Stimulated activated CD8-positive, alpha-beta memory T cell treated with anti-CD3 and anti-CD28 coated beads, Interleukin-15, amount 100 ng/mL, for 1 hour (primary cell): ENCODE measurements at places on chromosomes 4 and X.

DNA sequence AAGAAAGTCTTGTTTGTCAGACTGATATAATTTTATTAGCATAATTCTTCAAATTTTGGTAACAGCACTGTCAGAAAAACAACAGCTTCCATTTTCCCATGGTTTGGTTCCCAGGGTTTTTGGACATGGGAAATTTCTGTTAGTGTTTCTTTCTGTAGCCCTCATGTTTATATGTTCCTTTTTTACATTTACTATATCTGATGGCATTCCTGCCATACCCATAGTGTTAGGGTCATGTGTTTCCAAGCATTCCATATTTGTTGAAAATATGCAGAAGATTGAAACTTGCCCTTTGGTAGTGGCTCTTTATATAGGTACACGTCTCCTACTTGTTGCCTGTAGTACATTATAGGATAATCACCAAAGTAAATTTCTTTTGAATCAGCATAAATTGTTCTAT lies 65.8 kb downstream of the PDLIM5 start:
- no peak for DNase-seq

DNA sequence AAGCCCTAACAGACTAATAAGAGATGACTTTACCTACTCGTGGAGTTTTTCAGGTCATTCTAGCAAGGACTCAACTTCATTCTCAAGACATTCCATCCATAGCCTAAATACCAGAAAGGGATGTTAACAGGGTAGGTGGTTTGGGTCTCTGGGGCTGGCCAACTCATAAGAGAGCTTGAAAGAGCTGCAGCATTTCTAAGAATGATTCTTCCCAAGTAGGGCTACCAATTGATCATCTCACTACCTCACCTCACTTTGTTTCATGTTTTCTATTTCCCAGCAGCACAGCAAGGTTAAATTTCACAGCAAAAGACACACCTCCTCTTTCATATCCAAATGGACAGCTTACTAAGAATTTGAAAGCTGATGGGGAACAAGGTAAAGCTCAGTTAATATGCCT lies 614.8 kb upstream of the DIPK2B start:
- DNase-seq = no peak

DNA sequence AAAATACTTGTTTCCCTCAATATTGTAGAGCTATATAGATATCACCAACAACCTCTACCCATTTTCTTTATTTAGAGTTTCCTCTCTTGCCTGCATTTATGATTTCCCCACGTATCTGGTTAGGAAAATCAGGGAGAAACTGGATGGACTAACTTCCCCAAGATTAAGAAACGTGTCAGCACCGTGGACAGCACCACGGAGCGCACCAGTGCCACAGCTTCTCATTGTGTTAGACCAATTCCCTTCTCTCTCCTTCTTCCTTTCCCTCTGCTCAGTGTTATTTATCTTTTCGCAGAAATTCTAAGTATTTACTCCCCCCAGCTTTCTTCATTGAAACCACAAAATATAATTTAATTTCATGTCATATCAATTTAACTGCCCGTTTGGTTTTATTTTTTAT lies 568.6 kb upstream of the BOD1L1 start:
- DNase-seq = no peak

DNA sequence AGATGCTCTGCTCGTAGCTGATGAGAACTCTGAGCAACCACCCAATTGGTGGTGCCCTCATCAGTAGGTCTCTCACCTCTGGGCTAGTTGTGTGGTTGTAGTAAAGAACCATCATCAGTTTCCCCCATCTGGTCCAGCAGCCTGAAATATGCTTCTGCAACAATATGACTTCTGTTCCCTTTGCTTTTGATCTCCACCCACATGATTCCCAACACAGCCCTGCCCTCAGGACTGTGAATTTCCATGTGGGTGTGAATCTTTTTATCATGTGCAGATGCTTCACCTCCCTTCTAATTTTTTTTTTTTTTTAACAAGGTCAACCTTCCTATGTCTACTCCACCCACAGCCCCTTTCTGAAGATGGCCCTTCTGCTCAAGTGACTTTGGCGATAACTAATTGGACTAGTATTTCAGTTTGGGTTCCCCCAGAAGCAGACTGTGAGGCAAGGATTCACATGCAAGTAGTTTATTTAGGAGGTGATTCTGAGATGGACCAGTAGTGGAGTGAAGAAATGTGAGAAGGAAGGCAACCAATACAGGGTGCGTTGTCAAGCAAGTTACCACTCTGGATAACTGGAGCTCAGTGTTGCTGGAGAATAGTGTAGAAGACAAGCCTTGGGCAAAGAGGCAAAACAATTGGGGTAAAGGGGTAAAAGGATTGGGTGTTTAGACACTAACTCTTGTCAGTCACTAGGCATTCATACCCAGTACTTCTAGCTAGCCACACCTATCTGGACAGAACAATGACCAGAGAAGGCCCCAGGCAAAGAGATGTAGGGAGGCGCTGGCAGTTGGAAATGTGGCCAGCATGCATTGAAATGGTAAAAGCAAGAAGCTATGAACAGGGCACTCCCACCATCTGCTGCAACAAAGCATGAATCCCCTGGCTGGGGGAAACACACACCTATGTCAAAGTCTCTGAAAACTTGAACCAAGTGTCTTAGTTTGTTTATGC lies 466.2 kb downstream of the BCOR start:
- no peak for DNase-seq

- no peak for DNase-seq
Measured at GRCh38 chr4:95462921-95463320, 85.9 kb downstream of the UNC5C start.

- no peak for DNase-seq
Measured at GRCh38 chr4:10345381-10345784, 111.8 kb downstream of the ZNF518B start.

GRCh38 chr4:26574563-26574962 lies 9.3 kb upstream of the TBC1D19 start:
- no peak for DNase-seq

- DNase-seq = no peak
Measured at GRCh38 chr4:7867191-7867590, 72.5 kb downstream of the AFAP1 start.

DNA sequence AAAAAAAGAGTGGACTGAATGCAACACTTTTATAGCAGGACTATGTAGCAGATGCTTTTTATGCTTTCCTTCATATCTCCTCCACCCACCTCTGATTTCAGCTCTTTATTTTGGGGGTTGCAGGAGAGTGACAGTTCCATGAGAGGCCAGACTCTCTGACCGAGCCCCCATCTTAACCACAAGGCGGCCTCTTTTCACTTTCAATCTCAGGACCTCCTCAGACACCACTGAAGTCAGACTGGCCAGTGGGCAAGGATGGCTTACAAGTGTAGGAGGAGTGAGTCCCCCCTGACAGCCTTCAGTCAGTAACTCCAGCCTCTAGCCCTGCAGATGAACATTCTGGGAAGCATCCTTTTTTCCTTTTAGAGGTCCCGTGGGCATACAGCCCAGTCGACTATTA lies 140.8 kb downstream of the FRAS1 start:
- no peak for DNase-seq

- no peak for DNase-seq
Measured at GRCh38 chr4:47704693-47705325, 133.1 kb downstream of the CORIN start.

GRCh38 chr4:24003496-24003895 lies 113.6 kb upstream of the PPARGC1A start:
- no peak for DNase-seq

- DNase-seq = no peak
Measured at GRCh38 chr4:177479063-177479462, 36.8 kb upstream of the AGA start.

DNA sequence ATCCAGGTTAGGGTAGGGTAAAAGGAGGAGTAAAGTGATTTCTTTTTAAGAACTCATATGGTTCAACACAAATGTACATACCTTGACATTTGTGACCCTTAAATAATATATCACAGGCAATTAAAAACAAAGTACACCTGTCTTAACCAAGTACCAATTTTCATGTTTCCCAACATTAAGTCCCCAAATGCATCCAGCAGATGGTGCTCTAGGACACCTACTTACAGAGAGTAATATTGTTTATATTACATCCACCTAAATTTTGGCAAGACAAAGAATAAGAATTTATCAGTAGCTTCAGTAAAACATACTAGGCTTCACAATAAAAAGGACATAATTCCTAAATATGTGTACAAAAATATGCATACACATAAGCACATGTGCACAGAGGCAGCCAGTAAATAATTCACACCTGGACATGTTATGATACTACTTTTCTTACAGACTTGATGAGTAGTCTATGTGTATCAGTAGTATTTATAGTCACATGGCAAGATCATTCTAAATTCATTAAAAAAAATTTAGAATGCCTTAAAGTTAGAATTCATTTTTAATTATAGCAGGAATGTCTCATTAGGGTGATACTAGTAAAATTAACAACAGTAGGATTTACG lies 219.7 kb downstream of the DCLK2 start:
- no peak for DNase-seq

- DNase-seq = no peak
Measured at GRCh38 chrX:140065961-140066662, 100.8 kb upstream of the CXorf66 start.

DNA sequence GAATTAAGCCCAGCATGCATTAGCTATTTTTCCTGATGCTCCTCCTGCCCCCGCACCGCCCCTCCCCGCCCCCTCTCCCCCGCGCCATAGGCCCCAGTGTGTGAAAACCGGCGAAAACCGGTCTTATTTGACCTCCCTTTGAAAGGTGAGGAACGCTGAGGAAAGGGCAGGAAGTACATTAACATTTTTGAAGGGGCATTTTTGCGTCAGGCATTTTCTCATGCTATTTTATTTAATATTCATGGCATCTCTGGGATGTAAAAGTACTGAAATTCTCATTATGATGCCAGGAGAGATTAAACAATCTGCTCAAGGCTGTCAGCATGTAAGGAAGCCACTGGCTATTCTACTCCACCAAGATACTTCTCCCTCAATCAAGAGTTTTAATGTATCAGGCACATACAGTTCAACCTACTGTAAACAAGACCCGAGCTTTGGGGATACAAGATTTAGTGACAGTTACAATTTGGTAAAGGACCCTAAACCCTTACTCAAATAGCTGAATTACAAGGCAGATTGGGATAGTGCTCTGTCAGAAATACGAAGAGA lies 1.2 kb upstream of the NMU start:
- no peak for DNase-seq

GRCh38 chr4:175051974-175052373 lies 133.8 kb downstream of the ADAM29 start:
- DNase-seq = no peak

GRCh38 chr4:82891707-82892466 lies 934 bp upstream of the SEC31A start:
- no peak for DNase-seq

GRCh38 chrX:123771449-123772064 lies 38.7 kb upstream of the THOC2 start:
- no peak for DNase-seq

DNA sequence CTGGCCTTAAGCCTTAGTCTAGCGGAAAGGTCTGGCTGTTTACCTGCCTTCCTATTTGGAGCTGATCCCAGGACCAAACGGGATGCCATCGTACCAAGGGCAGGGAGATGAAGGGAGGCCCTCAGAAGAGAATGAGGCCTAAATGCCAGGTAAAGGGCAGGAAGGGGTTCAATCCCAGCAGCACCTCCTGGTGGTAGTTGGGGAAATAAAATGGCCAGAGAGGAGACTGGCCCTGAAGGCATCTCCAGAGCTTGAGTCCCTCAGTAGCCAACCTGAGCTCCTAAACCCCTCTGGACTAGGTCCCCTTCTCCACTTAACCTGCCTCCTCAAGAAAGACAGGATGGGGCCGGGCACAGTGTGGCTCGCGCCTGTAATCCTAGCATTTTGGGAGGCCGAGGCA lies 53.7 kb downstream of the KDM5C start:
- DNase-seq = no peak

GRCh38 chrX:128928636-128929035 lies 594.7 kb downstream of the SMARCA1 start:
- no peak for DNase-seq

DNA sequence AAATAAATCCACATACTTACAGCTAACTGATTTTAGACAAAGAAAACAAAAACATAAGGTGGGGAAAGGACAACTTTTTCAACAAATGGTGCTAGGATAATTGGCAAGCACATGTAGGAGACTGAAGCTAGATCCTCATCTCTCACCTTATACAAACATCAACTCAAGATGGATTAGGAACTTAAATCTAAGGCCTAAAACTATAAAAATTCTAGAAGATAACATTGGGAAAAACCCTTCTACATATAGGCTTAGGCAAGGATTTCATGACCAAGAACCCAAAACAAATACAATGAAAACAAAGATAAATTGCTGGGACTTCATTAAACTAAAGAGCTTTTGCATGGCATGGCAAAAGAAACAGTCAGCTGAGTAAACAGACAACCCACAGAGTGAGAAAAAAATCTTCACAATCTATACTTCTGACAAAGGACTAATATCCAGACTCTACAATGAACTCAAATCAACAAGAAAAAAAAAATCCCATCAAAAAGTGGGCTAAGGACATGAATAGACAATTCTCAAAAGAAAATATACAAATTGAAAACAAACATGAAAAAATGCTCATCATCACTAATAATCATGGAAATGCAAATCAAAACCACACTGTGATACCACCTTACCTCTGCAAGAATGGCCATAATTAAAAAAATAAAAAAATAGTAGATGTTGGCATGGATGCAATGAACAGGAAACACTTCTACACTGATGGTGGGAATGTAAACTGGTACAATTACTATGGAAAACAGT lies 14.1 kb upstream of the AFP start:
- no peak for DNase-seq

GRCh38 chr4:74364652-74365491 lies at the start of gene EREG:
EREG (plus strand) TSS chr4:74365145; CDS start chr4:74365309, 164 bp downstream.
- DNase-seq = no peak

DNA sequence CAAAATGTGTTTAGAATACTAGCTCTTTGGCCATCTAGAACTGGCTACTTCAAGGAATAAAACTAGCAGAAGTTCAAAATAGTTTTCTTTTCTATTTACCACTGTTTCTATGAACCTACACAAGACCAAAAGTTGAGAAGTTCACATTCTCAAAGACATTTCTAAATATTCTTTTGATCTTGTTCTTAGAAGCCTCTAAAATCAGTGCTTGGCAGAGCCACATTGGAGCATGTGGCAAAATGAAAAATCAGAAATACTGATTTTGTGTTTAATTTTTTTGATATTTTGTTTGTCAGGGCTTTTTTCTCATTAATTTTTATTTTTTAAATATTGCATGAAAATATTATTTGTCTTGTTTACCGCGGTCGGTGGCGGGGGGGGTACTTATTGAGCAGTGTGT lies 853.8 kb upstream of the INTU start:
- no peak for DNase-seq

DNA sequence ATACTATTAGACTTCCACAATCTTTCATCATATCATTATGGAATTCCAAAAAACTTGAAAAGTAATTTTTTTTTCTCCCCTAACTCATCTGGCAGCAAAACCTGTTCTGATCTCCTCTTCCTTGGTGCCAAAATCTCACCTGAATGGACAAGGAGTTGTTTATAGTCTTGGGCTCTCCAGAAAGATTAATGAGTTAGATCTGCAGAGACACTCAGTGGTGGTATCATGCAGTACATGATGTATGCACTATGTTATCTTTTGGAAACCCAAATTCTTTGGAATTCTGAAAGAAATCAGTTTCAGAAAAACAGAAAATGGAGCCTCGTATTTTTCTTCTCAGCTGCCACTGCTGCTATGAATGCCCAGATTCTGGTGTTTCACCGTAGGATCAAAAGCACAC lies 11.7 kb downstream of the GPM6B start:
- DNase-seq = no peak
